ENCODE measurements at places on chromosomes 2 and 18. TPM values are rescaled to one million over a fixed set of nuclear protein-coding genes. Genes with fewer than 3 reads are reported as not detected.

DNA sequence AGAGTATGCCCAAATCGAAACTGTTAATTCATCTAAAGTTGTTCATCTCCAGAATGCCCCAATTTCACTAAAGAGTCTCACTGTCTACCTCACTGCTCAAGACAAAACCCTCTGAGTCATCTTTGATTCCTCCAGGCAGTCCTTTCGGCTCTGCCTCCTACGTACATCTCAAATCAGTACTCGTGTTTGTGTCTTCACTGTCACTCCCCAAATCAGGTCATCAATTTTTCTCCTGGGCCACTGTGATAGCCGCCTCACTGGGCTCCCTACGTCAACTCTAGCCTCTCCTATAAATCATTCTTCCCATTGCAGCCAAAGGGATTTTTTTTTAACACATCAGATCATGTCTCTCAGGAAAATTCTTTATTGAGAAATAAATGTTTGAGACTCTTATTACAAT lies 42.1 kb upstream of the TTC39C start:
- no peak for DNase-seq

COL3A1 gene
- total RNA-seq: 1.4 TPM

EML6 gene
- total RNA-seq: 0.77 TPM

DNA sequence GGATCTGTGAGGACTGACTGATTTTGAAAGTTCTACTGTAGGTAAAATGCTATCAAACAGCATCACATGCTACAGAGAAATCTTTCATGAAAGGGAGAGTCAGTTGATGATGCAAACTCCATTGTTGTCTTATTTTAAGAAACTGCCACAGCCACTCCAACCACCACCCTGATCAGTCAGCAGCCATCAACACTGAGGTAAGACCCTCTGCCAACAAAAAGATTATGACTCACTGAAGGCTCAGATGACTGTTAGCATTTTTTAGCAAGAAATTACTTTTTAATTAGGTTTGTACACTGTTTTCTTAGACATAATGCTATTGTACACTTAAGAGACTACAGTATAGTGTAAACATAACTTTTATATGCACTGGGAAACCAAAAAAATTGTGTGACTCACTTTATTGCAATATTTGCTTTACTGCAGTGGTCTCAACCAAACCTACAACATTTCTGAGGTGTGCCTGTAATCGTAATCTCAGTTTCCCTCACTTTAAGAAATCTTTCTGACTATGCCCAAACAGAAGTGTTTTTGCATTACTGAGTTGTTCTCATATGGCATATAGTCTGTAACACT lies 42.8 kb downstream of the METTL8 start:
- DNase-seq: no peak

SERPINB3 gene
- total RNA-seq: not detected

GRCh38 chr2:43196768-43197587 lies 29.4 kb downstream of the ZFP36L2 start:
- DNase-seq: no peak

FOSL2 gene
- 37.3 TPM for total RNA-seq

PXDN gene
- total RNA-seq: 195 TPM

NAT8 gene
- total RNA-seq: not detected
